Femur (tissue), 1 donor: ENCODE measurements at places on chromosomes 13 and 19.

DNA sequence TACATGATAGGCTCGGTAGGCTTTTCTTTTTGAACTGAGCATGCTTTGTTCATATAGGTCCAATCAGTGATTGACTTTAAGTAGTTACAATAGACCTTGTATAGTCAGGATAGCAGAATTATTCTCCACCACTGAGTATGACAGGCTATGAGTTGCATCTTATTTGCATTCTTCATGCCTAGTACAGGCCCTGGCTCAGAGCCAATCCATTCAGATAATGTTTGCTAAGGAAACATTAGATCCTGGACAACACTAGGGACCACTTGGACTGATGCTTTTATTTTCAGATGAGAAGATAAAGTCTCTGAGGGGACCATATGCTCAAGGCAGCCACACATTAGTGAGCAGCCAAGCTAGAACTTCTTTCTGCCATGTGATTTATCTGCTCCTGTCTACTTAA, 133.9 kb downstream of the KL start:
- no peak for DNase-seq

DNA sequence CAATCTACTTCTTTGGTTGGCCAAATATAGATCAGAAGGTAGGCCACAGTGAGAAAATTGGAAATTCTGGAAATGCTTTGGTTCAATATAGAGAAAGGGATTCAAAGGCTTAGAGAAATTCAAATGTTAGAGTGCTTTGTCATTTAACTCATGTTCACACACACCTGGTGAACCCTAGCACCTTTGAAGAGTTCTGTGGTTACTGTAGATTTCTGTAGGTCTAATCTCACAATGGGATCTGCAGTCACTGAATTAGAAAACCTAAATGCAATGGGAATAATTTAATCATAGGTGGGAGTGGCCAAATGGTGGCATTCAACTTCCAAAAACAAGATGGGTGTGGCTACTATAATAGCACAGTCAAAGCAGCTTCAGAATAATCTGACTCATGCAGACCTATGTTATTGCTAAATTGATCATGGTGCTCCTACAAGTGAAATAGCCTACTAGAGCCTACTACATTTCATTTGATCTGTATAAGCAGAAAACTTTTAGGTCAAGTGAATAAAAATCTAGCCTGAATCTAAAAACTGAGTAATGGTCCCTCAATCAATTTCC, 1152.9 kb downstream of the PCDH9 start:
- DNase-seq = no peak

DNA sequence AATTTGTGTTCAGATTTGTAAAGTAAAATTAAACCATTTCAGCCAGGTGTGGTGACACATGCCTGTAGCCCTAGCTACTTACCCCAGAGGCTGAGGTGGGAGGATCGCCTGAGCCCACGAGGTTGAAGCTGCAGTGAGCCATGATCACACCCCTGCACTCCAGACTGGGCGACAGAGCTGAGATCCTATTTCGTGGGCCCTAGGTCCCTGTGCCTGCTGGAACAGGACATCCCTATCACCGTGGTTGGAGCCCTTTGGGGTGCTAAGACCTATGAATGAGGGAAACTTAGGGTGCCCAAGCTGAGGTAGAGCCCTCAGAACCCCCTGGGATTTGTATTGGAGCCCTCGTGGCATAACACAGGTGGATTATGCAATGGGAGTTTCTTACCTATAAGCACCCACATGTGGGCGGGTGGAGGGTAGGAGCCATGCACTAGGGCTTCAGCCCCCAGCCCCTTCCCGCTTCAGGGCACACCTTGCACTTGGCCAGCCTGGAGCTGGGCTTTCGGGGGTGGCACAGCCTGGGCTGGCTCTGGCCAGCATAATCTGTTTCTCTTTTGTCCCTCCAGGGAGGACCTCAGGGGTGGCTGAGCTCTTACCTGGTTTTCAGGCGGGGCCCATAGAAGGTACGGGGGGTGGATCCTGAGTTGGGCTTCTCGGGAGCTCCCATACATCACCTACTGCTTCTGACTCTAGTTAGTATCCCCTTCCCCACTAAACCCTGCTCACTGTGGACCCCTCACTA, 7.2 kb upstream of the USF2 start:
- no peak for DNase-seq

DNA sequence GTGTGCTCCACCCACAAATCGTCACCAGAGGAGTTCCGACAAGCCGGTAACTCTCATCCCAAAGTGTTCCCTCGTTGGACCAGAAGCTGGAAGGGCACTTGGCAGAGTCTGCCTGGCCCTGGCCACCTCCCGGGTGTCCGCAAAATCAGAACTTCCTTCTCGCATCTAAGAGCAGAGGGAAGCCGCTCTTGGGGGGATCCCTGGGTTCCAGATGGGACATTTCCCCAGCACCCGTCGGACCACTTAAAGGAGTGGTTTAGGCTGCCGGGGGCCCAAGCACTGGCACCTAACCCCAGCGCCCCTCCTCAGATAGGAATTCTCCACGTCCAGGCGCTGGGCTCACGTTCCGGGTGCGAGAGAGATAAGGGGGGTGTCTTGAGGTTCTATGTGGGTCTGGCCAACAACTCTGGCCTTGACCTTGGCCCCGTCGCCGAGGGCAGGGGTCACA, 857 bp upstream of the MAP2K7 start:
- DNase-seq = no peak

- DNase-seq = peak; percentile 13
These were observed 9.5 kb downstream of the PIAS4 start for GRCh38 chr19:4016903-4017638.

GRCh38 chr19:11658970-11659369, 61.7 kb downstream of the ZNF627 start:
- DNase-seq = no peak

DNA sequence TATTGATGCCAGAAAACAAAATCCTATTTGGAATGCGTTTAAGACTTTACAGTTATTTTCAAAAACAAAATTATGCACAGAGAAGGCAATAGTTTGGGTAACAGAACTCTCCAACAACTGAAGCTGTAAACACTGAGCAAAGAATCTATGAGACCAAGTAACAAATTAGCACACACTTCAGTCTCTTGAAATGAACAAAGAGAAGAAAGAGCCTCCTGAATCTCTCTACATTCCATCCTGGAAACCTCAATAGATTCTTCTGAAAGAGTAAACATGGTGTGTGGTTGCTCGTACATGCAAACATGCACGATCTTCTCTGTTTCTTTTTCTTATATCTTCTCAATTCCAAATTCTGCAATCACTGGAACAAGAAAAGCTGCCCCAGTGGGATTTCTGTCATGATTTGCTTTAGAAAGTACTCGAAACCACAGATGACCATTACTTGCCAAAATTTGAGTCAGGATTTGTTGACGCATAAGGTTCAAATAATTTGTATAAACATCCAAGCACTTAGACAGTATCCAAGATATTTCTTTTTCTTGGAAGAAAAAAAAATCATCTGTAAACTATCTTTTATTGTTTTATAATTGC, 137.9 kb upstream of the DACH1 start:
- DNase-seq = no peak

GRCh38 chr13:79781829-79782540, 301.0 kb downstream of the NDFIP2 start:
- DNase-seq = no peak

GRCh38 chr13:94427313-94427953, 52.0 kb downstream of the DCT start:
- no peak for DNase-seq

- no peak for DNase-seq
These were observed 793.4 kb downstream of the LIG4 start for GRCh38 chr13:107421951-107422350.

DNA sequence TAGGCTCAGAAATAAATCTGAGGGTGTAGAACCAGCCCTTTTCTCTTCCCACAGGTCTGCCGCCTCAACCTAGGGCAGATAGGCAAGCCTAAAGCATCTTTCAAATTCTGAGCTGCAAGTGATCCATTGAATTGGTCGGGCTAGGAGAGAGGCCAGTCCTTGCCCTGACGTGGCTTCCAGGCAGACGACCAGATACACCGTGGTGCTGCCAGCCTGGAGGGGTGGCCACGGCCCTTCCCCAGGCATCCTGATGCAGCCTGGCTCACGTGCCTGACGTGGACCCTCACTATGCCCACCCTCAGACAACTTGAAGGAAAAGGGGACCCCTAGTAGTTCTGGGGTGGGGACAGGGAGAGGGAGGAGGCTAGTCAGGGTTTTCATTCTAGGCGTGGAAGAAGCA, 859.3 kb upstream of the KLHL1 start:
- no peak for DNase-seq

DNA sequence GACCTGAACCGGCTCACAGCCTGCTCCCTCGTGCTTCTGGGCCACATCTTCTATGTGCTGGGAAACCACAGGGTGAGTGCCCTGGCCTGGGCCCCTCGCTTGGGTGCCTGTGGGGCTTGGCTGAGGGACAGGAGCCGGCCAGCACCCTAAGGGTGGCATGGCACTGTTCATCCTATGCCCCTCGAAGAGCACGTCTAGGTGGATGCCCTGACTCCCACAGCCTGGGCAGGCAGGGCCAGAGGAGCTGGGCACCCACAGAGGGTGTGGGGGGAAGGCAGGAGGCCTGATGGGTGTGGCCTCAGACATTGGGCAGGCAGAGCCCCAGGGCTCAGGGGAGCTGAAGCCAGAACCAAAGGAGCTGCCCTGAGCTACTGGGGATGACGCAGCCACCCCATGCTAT, 28.7 kb downstream of the MAU2 start:
- no peak for DNase-seq

DNA sequence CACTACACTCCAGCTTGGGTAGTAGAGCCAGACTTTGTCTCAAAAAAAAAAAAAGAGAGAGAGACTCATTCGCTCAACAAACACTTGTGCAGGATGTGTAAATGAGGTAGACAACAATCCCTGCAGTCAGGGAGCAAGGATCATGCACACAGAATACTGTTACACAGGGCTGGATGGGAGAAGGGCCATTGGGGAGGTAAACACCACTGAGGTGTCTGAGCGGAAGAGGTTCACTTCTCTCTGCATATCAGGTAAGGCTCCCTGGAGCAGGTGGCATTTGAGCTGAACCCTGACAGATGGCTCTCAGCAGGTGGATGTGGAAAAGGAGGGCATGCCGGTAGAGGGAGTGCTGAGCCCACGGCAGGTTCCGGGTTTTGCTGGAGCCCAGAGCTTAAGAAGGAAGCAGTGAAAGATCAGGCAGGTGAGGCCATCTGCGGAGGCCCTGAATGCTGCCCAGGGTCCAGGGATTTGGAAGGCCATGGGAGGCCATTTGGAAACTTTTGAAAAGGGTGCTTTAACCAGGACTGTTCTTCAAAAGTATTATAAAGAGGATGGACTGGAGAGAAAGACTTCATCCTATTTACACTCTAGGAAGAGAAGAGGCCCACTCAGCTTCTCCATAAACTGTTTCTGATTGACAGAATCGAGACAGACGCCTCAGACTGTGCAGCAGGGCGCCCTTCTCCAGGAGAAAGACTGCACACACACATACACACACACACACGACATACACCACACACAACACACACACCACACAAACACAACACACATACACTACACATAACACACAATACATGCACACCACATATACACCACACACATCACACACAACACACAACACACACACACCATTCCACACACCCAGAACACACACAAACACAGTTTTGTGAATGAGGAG, 199.4 kb downstream of the USP12 start:
- DNase-seq = no peak

DNA sequence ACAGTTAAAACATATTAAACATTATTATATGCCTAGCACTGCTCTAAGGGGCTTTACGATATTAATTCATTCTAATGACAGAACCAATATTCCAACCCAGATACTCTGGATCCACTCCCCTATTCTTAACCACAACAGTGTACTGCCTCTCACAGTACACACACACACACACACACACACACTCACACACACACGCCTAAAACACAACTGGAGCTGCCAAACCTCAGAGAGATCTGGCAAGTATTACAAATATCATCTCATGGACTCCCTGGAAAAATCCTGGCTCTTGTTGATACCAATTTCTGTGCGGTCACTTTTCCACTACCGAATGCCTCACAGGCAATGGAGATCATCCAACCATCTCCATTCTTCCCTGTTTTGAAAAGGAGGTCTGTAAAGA, 1.3 kb downstream of the ZNF780A start:
- DNase-seq = no peak

- no peak for DNase-seq
These were observed 780.1 kb downstream of the SLITRK6 start for GRCh38 chr13:85019121-85019520.

DNA sequence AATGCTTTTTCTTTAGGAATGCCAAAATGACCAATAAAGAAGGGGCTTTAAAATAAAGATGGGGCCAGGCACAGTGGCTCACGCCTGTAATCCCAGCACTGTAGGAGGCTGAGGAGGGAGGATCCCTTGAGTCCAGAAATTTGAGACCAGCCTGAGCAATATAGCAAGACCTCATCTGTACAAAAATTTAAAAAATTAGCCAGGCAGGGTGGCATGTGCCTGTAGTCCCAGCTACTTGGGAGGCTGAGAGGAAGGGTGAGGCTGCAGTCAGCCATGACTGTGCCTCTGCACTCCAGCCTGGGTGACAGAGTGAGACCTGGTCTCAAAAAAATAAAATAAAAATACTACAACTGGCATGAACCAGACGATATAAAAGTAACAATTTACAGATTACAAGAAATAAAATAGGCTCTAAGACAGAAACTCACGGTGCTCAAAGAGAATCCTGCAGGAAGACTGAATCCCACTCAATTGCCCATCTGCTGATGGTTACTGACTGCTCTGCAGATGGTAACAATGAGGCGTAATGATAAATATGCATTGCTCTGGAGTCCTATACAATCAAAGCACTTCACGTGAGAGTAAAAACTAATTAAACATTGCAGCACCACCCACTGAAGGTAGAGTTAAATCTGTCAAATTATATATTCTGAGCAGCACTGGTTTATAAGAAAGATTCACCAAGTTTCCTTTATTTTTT, 93.2 kb downstream of the LHFPL6 start:
- no peak for DNase-seq

DNA sequence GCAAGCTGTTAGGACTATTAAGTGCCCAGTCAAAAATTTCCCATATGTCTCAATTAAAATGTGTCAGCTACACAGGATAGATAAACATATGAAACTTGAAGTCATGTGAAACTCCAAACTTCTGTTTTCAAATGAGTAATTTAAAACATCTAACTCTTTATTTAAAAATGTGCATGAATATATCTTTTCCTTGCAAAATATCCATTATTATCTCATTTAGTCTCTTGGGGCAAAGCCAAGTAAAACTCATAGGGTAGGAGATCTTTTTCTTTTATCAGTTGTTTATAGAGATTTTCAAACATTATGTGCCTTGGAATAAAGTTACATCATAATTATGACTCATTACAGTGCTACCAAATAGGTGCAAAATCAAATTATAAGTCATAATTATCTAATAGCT, 2020.1 kb upstream of the PRR20A start:
- no peak for DNase-seq

DNA sequence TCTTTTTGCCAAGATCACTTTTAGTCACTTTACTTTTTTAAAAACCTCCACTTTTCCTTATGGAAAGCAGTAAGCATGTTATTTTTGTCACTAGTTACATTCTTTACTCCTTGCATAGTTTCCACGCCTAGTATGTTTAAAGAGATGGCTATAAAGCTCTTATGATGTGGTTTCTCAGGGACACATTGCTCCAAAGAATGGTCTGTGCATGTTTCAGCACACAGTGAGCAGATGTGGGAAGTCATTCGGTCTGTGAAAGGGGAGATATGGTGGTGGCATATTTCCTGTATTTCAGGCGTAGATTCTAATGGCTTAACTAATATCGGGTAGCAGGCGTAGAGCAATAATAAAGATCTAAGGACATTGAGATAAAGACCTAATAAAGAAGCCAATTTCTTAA, 180.7 kb downstream of the SLITRK6 start:
- DNase-seq = no peak

- DNase-seq = no peak
These were observed 190.2 kb upstream of the GPC6 start for GRCh38 chr13:93036380-93036779.

GRCh38 chr13:35920816-35921215, 210.4 kb downstream of the DCLK1 start:
- no peak for DNase-seq
